ENCODE measurements at places on chromosomes 5 and 9.

- no peak for DNase-seq
Measured at GRCh38 chr5:594226-594860, 17.8 kb upstream of the CEP72 start.

DNA sequence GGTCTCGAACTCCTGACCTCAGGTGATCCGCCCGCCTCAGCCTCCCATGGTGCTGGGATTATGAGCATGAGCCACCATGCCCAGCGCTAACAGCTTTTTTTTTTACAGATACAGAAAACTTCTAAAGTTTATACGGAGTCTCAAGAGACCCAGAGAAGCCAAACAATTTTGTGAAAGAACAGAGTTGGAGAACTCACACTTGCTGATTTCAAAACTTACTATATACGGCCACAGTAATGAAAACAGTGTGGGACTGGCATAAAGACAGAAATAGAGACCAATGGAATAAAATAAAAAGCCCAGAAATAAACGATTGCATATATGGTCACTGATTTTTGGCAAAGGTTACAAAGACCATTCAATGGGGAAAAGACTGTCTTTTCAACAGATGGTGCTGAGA lies 85.6 kb upstream of the CACNA1B start:
- no peak for DNase-seq

- DNase-seq: no peak
Measured at GRCh38 chr5:181111010-181111409, 20.0 kb downstream of the OR2V1 start.

- DNase-seq: no peak
Measured at GRCh38 chr9:129125478-129125877, 14.3 kb downstream of the PTPA start.

- no peak for DNase-seq
Measured at GRCh38 chr9:111149018-111149759, 110.9 kb upstream of the LPAR1 start.

GRCh38 chr9:134059188-134059641 lies 8.6 kb downstream of the BRD3 start:
- no peak for DNase-seq

DNA sequence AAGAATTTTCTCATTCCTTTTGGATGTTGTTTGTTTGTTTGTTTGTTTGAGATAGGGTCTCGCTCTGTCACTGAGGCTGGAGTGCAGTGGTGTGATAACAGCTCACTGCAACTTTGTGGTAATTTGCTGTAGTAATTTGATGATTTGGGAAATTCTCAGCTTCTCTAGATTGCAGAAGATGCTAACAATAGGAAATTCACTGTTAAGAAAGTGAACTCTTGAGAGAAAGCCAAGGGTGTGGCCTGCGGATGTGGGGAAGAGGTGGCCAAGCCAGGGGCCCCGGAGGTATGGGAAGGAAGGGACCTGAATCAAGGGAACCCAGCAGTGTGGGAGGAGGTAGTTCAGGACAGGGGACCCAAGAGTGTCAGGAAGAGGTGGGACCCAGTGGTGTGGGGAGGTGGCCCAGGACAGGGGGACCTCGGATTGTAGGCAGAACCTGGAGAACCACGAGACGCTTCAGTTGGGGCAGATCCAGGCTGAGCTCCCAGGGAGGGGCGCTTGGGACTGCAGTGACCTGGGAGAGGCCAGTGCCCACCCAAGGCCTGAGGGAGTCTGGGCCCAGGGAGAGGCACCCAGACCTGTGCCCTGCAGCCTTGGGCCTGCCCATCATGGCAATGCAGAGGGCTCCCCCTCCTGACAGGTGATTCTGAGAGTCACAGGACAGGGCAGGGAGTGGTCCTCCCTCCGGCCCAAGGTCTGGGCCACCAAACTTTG lies 5.6 kb upstream of the LCN2 start:
- no peak for DNase-seq

DNA sequence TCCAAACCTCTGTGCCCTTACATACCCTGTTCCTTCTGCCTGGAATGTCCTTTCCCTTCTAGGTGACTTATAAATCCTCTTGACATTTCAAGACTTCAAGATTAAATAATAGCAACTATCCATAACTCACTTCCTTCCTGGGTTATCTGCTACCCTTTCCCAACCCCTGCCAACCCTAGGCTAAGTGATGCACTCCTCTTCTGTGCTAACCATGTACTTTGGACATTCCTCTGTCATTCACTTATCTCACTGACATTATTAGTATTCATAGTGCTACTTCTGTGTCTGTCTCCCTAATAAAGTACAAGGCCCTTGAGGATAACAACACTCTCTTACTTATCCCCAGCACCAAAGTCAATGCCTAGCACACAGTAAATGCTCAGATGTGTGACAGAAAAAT lies 307.1 kb downstream of the ENC1 start:
- DNase-seq: no peak

DNA sequence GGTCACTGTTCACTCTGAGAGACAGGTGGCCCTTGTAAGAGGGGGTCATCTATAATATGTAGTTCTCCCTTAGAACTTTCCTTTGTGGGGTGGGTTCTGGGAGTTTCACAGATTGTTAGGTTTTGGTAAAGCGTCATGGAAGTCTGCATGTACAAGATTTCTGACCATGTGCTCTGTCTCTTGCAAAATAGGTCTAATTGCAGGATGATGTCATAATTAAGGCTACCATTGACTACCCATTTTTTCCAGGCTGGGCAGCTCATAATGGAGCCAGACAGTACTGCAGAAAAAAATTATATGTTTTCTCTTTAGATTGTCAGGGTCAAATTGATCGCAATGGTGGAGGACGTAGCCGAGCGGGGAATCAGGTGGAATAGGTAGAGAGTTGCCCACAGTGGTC lies 3.7 kb upstream of the GM2A start:
- no peak for DNase-seq

DNA sequence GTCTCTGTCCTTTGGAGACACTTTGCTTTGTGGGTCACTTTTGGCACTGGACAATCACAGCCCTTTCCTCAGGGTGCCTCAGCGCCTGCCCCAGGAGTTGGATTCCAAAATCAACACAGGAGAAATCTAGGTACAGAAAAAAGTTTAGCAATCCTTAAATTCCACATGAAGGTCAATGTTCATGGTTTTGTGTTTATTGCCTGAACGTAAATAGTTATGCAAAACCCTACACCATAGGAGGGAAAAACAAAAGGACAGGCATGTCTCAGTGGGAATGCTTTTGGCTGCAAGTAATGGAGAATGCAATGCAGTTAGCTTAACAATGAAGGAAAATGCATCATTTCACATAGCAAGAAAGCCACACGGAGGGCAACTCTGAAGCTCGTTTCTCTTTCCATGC lies 6.5 kb upstream of the HMCN2 start:
- no peak for DNase-seq

- DNase-seq: no peak
Measured at GRCh38 chr5:168156170-168156569, 135.3 kb upstream of the WWC1 start.

DNA sequence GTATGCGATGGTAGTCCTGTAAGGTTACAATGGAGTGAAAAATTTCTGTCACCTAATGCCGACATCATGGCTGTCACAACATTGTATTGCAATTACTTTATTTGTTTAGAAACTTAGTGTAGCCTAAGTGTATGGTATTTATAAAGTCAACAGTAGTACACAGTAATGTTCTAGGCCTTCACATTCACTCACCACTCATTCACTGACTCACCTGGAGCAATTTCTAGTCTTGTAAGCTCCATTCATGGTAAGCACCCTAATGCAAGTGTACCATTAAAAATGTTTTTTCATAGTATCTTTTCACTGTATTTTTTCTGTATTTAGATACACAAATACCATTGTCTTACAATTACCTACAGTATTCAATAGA lies 58.5 kb downstream of the ATP10B start:
- DNase-seq: no peak

DNA sequence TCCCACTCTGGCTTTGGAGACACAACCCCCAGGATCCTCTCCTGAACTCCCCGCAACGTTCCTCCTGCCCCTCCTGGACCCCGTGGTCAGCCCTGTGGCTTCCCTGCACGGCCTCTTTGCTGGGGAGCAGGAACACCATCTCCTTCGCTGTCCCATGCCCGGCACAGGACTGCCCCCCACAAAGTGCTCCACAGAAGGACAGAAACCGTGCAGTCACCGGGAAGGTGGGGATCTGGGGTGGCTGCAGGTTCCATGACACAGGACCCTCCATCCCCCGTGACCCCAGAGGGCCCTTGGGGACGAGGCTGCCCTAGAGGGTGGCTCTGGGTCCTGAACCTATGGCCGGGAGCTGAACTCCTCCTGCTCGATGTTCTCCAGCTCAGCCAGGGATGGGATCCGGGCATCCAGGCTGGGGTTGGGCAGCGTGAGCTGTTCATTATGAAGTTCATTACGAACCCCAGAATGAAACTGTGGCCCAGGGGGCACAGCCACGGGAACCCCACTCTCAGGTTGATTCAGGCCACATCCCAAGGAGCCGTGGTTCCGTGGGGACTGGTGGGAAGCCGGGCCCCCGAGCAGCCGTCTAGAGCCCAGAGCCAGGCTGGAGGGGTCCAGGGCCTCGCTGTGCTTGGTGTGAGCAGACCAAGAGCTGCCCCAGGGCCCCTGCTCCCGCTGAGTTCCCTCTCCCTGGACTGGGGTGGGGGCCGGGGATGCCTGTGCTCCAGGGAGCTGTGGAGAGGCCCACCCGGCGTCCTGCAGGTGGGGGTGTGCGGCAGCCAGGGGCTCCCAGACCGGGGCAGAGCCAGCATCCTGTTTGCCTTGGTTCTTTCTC lies 684 bp upstream of the SLC6A19 start:
- DNase-seq: no peak

DNA sequence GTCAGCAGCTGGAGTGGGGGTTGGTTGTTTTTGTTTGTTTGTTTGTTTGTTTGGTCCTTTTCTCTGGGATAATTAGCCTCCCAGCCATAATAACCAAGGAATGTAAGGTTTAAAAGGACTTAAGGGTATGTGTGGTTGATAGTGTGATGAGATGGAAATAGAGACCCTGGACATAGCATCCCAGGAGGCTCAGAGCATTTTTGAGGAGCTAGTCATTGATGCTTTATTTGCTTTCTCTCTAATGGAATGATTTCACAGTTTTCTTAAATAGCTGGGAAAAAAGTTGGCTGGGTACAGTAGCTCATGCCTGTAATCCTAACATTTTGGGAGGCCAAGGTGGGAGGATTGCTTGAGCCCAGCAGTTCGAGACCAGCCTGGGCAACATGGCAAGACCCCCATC lies 45.1 kb downstream of the TTC1 start:
- no peak for DNase-seq

GRCh38 chr9:16422114-16422513 lies 448.4 kb downstream of the BNC2 start:
- DNase-seq: no peak

DNA sequence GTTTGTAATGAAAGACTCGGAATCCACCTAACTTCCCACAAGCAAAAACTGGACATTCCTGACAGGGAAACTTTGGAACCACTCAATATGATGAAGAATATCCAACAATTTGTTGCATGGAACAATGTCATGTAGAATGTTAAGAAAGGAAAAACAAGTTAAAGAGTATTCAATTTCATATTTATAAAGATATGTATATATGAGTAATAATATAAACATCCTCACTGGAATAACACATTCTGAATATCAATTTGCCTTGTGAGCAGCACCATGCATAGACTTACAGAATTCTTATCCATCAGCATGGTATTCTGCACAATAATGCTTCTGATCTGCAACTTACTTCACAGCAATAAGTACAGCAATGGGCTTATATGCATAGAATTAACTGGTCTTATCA lies 650.3 kb downstream of the SEMA5A start:
- DNase-seq: no peak

- no peak for DNase-seq
Measured at GRCh38 chr5:153863951-153864350, 174.8 kb downstream of the FAM114A2 start.

DNA sequence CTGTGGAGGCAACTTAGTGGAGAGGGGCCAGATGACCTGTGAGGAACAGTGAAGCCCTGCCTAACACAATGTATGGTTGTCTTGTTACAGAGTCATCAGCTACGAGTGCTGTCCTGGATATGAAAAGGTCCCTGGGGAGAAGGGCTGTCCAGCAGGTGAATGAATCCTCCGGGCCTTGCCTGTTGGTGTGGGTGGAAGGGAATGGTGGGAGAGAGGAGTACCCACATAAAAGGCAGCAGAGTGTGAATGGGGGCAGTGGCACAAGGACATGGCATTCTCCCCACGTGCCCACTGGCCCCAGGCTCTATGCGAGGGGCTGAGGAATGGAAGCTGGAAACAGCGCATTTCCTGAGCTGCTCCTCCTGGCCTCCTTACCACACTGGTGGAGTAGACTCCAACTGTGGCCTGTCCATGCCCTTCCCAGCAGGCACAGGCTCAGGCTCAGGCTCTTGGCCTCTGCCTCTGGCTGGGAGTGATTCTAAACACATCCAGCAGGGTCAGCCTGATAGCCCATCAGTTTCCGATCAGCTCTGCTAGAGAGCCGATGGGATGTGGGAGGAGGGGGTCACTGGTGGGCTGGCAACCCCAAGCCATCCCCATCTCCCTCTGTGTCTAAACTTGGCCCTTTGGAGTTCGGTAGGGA lies 15.3 kb downstream of the TGFBI start:
- no peak for DNase-seq

DNA sequence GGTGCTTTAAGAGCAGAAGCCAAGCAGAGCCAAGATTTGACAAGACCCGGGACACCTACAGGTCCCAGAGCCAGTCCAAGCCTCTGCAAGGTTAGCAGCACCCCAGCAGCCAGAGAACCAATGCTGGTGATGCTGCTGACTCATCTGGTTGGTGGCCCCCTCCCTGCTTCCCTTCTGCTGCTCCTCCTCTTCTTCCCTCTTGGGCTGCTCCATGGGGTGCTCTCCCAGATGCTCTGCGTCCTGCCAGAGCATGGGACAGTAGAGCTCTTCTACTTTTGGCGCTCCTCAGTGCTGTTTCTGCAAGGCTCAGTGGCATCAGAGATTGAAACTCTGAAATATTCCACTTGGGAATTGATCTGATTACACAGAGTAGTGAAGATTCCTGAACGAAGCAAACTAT lies 76.1 kb upstream of the SAP30L start:
- no peak for DNase-seq

- no peak for DNase-seq
Measured at GRCh38 chr5:143806579-143806978, 5.4 kb upstream of the HMHB1 start.

DNA sequence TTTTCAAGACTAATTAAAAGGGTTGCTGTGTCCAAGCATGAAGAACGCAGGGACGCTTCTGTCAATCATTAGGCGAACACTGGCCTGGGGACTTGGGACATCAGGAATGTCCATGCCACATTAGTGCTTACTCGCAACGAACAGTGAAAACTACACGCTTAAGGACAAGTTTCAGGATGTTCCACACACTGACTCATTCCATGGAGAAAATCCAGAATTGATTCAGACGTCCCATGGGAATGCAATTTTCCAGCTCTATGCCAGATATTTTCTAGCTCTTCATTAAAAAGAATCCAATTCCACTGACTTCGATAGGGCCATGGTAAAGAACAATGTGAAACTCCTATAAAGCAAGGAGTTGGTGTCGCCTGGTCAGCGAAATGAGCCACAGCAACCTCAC lies 98.2 kb downstream of the CAMSAP1 start:
- no peak for DNase-seq

DNA sequence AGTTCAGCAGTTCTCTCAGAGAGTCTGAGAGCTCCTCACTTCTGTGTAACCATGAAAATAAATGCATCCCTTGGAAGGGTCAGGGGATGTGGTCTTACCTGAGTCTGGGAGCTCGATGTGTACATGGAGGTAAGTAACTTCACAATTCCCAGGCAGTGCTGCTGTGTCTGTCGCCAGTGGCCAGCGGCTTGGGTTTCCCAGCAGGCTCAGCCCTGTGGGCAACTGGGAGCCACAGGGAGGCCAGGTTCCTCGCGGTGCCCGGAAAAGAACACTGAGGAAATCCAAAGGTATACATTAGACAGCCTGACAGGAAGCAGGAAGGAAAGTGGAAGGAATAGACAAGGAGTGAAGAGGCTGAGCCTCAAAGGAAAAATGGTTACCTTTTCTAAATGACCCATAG lies 62.2 kb downstream of the OSTF1 start:
- DNase-seq: no peak
